ENCODE measurements at places on chromosomes 6 and 20.

GRCh38 chr20:49786668-49787370, 25.8 kb upstream of the SLC9A8 start:
- DNase-seq, result peak; percentile 34

DNA sequence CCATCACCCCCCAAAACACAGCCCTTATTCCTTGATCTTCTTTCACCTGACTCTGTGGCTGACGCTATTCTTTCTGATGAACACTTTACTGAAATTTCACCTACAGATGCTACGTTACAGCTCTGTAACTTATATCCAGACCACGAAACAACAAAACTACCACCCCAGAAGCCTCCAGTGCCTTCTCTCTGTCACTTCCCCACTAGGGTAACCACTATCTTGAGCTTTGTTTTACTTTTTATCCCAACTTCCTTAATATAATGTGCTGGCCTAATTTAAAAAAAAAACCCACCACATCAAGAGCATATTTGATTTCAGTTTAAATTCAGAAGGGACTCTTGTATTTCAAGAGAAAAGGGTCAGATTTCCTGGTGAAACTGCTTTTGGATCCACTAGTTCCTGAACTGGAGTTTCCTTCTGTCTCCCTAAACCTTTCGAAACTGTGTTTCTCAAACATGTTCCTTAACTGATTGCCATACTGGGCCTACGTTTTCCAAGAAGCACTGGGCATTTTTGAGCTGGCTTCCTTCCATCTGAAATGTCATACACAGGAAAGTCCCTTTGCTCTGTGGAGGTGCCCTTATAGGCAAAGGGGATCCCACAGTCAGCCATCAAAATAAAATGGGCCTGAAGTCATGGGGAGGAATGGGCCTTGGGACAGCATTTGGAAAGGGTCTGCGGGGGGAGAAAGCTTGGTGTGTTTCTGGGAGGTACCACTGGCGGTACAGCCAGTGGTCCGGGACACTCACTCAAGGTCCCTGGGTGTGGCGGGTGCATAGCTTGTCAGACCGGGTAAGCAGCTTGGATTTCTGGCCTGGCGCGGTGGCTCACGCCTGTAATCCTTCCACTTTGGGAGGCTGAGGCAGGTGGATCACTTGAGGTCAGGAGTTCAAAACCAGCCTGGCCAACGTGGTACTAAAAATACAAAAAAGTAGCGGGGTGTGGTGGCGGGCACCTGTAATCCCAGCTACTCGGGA, 25.8 kb upstream of the RTF2 start:
- DNase-seq, result no peak

DNA sequence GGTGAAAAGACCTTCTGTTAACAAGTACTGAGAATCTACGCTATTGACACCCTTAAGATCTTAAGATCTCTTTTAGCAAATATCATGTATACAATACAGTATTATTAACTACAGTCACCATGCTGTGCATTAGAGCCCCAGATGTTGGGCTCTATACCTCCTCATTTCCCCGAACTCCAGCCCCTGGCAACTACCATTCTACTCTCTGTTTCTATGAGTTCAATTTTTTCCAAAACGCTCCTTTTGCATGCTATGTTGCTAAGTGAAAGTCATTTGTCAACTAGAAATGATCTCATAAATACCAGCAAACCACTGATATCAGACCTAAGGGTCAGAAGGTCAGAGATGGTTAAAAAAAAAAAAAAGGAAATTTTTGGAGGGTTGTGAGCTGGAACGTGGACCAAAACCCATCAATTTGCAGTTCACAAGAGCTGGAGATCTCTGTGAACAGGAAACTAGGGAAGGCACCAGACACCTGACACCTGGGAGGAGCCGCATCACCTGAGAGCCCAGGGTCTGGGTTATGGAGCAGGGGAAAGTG, 122.0 kb upstream of the KCNK16 start:
- no peak for DNase-seq

GRCh38 chr20:25203871-25204320, 8.4 kb downstream of the ENTPD6 start:
- DNase-seq, result no peak

DNA sequence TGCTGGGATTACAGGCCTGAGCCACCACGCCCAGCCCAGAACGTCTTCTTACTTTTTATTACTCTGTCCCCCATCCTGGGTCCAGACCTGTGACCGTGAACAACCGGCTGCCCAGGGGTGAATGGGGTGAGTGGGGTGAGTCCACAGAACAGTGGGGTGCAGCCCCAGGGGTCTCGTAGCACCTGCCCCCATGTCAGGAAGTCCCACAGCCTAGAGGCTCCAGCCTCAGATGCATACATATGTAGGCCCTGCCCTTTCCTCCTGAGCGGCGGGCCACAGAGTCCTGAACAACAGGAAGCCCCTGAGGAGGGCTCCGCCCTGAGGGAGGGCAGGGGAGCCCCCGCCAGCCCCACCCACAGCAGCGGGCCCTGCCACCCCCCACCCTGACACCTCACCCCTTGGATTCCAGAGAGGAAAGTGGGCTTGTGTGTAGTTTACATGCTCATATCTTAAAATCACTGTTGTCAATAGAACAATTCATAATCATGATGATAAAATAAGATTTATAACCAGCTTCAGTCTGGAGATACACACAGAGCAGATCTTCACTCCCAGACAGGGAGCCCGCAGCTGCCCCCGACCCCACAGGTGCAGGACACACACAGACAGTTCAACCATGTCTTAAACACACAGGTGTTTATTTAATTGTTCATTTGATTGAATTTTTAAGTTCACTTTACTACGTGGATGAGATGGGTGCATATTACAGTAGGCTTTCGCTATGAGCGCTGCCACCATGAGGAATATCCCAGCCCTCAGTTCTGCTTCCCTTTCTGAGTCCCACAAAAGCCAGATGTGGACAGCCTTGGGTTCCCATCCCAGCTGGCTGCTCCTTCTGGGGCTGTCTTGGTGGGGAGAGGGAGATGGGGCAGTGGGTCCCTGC, 12.4 kb upstream of the GMEB2 start:
- no peak for DNase-seq

DNA sequence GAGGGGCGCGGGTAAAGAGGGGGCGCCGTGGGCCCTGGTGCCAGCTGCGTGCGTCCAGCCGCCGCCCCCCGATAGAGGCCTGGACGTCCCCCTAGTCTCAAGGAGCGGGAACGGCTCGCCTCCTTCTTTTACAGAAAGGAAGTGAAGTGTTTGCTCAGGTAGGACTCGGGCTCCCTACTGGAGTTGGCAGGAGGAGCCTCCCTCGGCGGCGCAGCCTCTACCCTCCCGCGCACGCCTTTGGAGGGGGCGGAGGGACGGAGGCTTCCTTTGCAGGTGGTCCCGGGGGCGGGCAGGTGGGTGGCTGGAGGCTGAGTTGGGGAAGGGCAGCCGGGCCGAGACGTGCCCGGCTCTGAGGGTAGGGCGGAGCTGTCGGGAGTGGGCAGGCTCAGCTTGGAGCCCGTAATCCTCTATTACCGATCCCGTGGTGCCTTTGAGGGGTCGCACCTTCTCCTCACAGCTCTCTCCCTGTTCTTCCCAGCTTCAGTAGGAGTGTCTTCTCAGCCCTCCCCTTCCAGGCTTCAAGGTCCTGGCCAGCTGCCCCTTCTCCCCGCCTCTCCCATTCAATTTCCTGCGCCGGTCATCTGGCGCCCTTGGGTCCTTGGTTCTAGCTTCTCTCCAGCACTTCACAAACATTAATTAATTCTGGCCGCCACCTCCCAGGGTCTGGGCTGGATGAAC, 728 bp downstream of the ITPR3 start:
- DNase-seq, result no peak

DNA sequence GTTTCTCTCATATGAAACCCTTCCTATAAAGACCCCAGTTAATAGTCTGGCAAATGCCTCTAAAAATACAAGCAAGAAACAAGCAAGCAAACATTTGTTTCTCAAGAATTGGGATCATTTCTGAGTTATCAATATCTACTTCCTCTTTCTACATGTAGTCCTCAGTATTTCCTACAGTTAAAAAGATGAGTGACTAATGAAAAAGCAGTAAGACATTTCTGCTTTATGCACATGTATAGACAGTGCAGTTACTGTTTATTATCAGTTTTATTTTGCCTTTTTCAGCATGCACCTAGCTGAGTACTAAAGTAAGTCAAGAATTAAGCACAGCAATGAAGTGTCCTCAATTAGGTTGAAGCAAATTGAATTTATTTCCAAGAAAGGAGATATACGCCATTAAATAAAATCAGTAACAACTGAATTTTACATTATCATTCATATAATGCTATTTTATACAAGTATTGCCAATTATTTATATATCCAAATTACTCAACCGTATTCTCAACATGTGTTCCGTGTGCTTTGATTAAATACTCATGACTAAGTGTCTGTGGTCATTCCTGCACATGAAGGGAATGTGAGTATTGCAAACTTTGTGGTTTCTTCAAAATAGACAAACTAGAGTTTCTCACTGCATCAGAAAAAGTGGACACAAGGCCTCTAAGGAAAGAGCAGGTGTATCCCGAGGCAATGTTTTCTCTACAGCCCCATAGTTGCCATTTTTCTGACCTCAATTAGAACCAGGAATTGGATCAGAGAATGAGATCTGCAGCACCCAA, 159.3 kb upstream of the MARCKS start:
- DNase-seq, result peak; percentile 88
